ENCODE measurements at places on chromosomes 12 and 14.

DNA sequence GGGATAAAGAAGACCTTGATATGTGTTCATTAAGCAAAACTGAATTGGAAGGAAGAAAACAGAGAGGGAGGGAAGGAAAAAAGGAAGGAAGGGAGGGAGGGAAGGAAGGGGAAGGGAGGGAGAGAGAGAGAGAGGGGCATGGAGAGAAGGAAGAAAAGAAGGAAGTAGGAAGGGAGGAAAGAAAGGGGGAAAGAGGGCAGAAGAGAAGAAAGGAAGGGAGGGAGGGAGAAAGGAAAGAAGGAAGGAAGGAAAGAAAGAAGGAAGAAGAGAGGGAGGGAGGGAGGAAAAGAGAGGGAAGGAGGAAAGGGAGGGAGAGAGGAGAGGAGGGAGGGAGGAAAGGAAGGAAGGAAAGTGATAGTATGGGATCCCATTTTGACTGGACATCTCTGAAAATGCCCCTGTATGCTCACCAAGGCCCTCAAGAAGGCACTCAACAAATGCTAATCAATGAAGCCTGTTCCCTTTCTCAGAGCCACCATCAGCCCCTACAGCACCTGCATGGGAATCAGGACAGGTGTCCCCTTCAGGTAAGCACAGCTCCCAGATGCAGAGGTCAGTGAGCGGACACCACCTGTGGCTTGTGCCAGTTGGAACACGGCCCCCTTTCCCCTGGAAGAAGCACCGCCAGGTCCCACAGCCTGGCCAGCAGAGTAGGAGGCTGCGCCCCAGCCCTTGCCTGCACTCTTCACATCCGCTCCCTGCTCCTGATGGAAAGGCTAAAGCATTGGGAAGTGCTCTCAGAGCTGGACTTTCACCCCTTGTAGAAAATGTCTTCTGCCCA is 161.4 kb upstream of the DIO3 start:
- DNase-seq = no peak

DNA sequence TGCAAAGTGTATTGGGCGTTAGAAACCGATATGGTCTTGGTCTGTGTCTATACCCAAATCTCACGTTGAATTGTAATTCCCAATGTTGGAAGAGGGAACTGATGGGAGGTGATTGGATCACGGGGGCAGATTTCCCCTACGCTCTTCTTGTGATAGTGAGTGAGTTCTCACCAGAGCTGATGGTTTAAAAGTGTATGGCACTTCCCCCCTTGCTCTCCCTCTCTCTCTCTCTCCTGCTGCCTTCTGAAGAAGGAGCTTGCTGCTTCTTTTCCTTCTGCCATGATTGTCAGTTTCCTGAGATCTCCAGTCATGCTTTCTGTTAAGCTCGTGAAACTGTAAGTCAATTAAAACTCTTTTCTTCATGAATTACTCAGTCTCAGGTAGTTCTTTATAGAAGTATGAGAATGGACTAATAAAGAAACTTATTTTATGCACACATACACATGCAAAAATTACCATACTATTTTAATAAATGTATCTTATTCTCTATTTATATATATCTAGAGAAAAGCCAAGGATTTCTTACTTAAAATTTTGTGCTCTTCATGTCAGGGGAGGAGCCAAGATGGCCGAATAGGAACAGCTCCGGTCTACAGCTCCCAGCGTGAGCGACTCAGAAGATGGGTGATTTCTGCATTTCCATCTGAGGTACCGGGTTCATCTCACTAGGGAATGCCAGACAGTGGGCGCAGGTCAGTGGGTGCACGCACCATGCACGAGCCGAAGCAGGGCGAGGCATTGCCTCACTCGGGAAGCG is 1891.0 kb upstream of the FLRT2 start:
- DNase-seq = no peak

DNA sequence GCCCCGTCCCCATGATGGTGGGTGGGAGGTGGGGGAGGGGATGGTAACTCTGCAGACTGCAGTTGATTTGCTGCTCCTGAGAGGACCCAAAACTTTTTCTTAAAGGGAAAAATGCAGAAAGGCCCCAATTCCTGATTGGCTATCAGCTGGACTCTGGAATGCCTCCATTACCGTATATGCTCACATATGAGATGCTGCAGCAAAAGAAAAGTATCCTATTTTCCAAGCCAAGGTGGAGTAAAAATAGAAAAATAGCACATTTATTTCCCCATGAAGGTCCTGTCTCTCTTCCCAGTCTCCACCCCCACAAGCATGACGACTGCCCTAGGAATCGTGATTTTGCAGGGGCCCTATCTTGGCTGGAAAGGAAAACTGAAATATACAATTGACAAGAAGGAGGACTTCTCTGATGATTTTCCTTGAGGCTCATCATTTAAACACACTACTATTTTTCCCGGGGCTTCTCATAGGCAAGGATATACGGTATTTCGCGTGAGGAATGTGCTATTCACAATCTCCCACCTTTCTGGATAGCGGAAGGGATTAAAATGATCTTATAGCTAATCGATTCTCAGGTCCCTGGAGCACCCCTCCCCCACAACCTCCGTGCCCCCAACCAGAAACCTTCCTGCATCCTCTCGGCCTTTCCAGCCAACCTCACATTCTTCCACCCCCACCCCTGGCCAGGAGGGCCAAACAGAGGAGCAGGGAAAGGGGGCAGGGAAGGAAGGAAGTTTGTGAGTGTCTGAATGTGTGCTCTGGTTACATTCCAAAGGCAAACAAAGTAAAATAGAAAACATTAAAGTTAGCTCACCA is 138.9 kb upstream of the CCND2 start:
- no peak for DNase-seq

GRCh38 chr12:50745861-50746260 is 18.0 kb upstream of the ATF1 start:
- DNase-seq = no peak

GRCh38 chr14:61335671-61336275 is 14.4 kb downstream of the PRKCH start:
- peak; percentile 55 for DNase-seq
